ENCODE measurements at places on chromosomes 16 and 17.

GRCh38 chr17:54844233-54844632 lies 56.4 kb upstream of the TOM1L1 start:
- DNase-seq: no peak

- DNase-seq: no peak
Measured at GRCh38 chr17:35069311-35069710, 5.8 kb upstream of the RFFL start.

DNA sequence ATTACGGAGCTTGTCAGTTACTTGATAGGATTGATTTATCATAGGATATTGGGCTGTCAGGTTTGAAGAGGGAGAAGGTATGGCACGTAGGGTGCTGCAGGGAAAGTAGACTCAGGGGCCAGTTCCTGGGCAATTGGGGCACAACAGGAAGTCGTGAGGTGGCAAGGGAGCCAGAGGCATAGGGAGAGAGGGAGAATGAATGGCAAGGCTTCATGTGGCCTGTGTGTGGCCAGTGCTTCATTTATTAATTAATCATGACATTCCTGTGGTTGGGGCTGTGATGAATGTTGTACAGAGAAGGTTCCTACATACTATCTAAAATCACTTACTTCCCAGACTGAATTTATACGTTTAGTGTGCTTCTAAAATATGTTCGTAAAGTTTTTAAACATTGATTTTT lies 19.3 kb downstream of the MFSD11 start:
- DNase-seq: no peak

- DNase-seq: no peak
Measured at GRCh38 chr16:28312327-28312726, 20.0 kb downstream of the SBK1 start.

GRCh38 chr16:88200896-88201185 lies 181.9 kb upstream of the ZNF469 start:
- no peak for DNase-seq
